ENCODE measurements at places on chromosomes 11 and 22. TPM values are rescaled to one million over a fixed set of nuclear protein-coding genes. Genes with fewer than 3 reads are reported as not detected.
A peak's percentile ranks its signal among the peaks of the same experiment; 100 is the strongest.

DNA sequence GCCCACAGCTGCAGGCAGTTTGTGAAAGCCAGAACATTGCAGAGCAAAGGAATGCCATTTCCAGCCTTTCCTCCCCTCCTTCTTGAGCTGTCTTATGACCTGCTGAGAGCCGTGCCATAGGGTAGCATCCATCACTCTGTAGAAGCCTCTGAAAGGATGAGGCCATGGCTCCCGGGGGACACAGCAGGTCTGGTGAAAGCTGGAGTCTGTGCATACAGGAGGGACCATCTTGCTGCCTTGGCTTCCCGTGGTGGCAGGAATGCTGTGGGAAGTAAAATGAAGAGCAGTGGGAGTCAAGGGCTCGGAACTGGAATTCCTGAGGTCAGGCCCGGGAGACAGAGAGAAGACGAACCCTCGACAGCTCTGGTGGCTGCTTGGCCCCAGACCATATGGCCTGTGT is 30.9 kb downstream of the ANO1 start:
- H3K4me1 ChIP-seq, result peaks cover 4% of the 10 kb centered on the region
- DNase-seq, result no peak
- no peak overlapping the region for H3K4me3 ChIP-seq
- H3K36me3 ChIP-seq, result no peaks in the 10 kb centered on the region
- no peak overlapping the region for H3K27ac ChIP-seq

Gene RASD2
- not detected for total RNA-seq

Gene ISX
- total RNA-seq, result not detected

- no peaks in the 10 kb centered on the region for H3K36me3 ChIP-seq
- no peak overlapping the region for H3K27ac ChIP-seq
- H3K4me3 ChIP-seq, result no peak overlapping the region
- H3K27me3 ChIP-seq, result no peaks in the 10 kb centered on the region
- DNase-seq, result no peak
Observed at GRCh38 chr11:110878513-110878912, 166.3 kb upstream of the ARHGAP20 start.

DNA sequence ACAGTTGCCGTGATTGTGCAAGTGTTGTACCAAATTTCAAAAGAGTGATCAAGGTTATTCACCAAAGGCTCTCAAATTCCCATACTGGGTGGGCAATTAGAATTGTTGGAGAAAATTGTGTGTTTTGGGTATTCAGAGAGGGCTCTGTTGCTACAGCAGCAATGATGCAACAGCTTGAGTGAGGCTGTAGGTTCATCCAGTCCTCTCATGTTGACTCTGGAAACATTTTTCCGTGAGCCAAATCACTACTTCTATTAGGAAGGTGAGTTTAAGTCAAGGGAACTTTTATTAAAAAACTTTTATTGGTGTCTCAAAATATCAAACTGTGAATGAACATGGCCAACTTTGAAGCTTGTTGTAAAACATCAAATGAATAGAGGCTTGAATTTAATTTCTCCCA is 116.5 kb downstream of the CD44 start:
- no peaks in the 10 kb centered on the region for H3K27me3 ChIP-seq
- no peak for DNase-seq
- no peak overlapping the region for H3K4me3 ChIP-seq
- H3K36me3 ChIP-seq, result no peaks in the 10 kb centered on the region
- H3K27ac ChIP-seq, result no peak overlapping the region

DNA sequence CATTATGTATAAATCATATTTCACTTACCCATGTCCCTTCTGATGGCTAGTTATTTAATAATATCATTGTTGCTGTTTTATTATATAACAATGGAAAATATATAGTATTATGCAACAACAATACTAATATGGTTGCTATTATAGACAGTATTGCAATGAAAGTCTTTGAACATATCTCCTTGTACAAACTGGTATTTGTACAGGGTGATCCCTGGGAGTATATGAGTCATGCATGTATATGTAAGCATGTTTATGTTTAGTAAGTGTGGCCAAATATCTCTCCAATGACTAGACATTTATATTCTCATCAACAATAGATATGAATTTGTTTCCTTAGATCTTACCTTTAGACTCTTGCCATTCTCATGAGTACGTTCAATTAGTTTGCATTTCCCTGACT is 55.9 kb downstream of the KCNC1 start:
- DNase-seq, result no peak
- no peaks in the 10 kb centered on the region for H3K4me1 ChIP-seq
- H3K27ac ChIP-seq, result no peak overlapping the region
- H3K27me3 ChIP-seq, result no peaks in the 10 kb centered on the region

Gene TRIM51
- not detected for total RNA-seq

DNA sequence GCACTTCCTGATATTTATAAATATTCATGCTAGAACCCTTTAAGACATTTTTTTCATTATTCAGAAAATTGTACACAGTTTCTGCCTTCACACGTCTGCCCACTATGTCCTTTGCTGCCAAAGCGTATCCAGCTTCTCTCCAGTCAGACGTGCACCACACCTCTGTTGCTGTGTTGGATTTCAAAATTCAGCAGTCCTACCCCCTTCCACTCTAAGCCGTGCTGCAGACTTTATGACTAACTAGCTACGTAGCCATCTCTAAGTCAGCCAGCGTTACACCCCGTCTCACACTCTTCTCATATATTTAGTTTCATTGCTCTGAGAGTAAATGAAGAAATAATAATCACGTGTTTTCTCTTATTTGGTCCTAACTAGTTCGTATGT is 28.2 kb upstream of the OPCML start:
- H3K27ac ChIP-seq, result no peak overlapping the region
- no peak overlapping the region for H3K4me3 ChIP-seq
- no peaks in the 10 kb centered on the region for H3K4me1 ChIP-seq
- no peaks in the 10 kb centered on the region for H3K36me3 ChIP-seq
- no peaks in the 10 kb centered on the region for H3K27me3 ChIP-seq

GRCh38 chr11:10809373-10810160 is 841 bp upstream of the EIF4G2 start:
- H3K4me3 ChIP-seq, result peak overlapping the region; percentile 91
- H3K4me1 ChIP-seq, result peaks cover 29% of the 10 kb centered on the region
- peak; percentile 67 for DNase-seq
- peaks cover 29% of the 10 kb centered on the region for H3K36me3 ChIP-seq
- peak overlapping the region; percentile 53 for H3K27ac ChIP-seq

DNA sequence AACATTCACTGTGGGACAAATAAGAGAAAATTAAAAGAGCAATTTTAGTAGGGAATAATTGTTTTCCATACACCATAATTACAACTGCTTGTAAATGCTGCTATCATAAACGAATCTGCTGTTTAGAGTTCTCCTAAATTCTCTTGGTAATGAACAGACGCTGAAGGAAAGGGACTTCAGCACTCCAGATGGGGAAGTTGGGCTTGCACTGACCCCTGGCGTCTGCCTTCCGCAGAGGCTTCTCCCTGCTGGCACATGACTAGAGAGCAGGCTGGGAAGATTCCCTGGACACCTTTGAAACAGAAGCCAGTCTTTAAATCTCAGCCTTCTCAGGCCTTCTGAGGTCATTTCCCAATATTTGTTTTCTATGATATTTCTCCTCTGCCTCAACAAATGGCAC is 84.1 kb downstream of the NXPE2 start:
- H3K27me3 ChIP-seq, result no peaks in the 10 kb centered on the region
- peak; percentile 68 for DNase-seq
- no peaks in the 10 kb centered on the region for H3K4me1 ChIP-seq
- no peaks in the 10 kb centered on the region for H3K36me3 ChIP-seq
- H3K4me3 ChIP-seq, result no peak overlapping the region
- H3K27ac ChIP-seq, result no peak overlapping the region

DNA sequence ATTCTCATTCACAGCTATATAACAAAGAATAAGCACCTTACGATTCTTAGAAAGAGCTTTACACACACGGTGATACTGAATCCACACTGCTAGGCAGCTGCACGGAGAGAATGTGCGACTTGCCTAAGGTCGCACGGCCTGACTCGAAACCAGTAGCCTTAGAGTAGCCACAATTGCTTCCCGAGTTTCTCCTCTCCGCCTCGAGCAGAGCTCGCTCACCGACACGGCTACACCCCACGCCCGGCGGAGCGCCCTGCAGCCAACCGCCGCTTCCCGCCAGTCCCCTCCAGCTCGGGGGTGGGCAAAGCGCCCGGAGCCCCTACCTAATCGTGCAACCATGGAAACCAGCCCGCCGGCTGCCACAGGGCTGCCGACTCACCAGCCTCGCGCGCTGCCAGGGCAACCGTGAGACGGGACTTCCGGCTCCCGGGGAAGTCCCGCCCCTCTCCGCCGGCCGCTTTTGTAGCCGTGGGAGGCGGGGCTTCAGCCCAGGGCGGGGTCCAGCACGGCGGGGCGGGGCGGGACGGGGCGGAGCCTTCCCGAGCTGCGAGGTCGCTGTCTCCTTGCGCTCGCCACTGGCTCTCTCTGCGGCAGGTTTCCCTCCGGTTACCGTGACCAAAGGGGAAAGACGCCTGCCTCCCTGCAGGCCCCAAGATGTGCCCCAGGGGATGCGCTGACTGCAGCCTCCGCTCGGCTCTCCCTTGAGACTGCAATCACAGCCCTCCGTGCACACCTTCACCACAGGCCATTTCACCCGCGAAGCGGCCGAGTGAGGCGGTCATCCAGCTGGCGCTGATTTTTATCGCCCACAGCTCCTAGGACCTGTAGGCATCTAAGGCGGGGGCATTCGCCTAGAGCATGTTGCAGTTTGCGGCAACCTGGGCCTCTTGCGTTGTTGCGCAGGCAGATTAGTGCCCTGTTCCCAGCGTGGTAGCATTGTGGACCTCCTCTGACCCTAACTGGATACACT is 1.1 kb downstream of the BSCL2 start:
- H3K27me3 ChIP-seq, result no peaks in the 10 kb centered on the region
- DNase-seq, result peak; percentile 97
- peak overlapping the region; percentile 57 for H3K27ac ChIP-seq
- peak overlapping the region; percentile 88 for H3K4me3 ChIP-seq
- H3K36me3 ChIP-seq, result peaks cover 20% of the 10 kb centered on the region
- H3K4me1 ChIP-seq, result peaks cover 38% of the 10 kb centered on the region

DNA sequence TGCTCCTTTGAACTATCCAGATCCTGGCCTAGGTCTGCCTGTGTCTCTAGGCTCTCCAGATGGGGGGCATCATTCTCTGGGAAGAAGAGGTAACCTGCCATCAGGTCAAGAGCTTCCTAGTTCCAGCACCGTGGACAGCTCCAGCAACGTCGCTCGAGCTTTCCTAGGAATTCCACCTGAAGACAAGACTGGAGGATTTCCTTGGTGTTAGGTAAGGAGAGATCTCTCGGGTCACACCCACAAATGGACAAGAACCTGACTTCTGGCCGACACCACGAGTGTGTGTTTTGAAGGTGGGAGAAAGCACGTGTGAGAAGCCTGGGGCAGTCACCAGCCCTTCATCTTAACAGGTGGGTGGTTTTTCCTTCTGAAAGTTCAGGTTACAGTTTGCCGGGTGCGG is 1.2 kb downstream of the PRG3 start:
- no peaks in the 10 kb centered on the region for H3K36me3 ChIP-seq
- H3K27me3 ChIP-seq, result no peaks in the 10 kb centered on the region
- no peaks in the 10 kb centered on the region for H3K4me1 ChIP-seq
- no peak for DNase-seq

DNA sequence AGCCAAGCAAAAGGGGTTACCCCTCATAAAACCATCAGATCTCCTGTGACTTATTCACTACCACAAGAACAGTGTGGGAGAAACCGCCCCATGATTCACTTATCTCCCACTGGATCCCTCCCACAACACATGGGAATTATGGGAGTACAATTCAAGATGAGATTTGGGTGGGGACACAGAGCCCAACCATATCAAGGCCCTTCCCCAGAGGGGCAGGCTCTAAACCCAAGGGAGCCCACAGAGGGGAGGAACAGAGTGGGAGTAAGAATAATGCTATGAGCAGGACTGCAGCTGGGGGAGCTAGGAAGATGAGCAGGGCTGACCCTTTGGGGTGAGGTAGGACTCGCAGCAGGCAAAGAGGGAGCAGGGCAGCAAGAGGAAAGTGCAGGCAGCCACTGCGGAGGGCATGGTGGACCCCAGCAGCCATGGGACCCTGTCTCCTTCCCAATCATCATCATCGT is 59.3 kb downstream of the CD82 start:
- no peak overlapping the region for H3K4me3 ChIP-seq
- H3K36me3 ChIP-seq, result no peaks in the 10 kb centered on the region
- H3K4me1 ChIP-seq, result no peaks in the 10 kb centered on the region
- H3K27me3 ChIP-seq, result no peaks in the 10 kb centered on the region
- DNase-seq, result no peak
